ENCODE measurements at places on chromosomes 1 and 21.

DNA sequence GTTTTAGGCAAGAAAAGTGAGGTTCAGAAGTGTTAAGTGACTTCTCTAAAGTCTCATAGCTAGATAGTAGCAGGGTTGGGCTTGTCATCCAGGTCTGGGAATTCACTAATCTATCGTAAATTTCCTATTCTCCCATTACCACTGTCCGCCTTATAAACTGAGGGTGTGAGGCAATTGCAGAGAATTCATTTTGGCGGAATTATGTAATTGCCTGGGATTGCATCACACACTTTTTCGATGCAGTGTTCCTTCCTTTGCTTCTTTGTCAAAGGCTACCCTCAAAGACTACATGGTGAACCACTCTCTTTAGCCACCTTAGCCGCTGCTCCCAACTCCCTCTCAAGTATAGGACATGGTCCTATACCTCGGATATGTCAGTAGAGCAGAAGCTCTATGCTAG lies 19.1 kb downstream of the SELP start:
- no peak for DNase-seq

DNA sequence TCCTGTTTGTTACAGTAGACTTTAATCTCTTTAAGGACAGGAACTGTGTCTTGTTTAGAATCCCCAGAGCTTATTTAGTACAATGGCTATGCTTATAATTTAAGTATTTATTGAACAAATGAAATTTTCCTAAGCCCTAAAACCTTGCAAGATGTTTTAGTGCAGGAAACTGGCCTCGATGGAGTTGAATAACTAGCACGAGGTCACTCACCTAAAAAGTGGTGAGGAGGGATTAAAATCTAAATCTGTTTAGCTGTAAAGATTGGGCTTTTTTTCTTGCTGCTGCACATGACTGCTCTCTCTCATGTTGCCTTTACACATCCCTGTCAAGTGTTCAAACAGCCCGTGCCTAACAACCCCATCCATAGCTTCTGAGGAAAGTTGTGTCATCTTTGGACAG lies 10.2 kb downstream of the NFYC start:
- no peak for DNase-seq

DNA sequence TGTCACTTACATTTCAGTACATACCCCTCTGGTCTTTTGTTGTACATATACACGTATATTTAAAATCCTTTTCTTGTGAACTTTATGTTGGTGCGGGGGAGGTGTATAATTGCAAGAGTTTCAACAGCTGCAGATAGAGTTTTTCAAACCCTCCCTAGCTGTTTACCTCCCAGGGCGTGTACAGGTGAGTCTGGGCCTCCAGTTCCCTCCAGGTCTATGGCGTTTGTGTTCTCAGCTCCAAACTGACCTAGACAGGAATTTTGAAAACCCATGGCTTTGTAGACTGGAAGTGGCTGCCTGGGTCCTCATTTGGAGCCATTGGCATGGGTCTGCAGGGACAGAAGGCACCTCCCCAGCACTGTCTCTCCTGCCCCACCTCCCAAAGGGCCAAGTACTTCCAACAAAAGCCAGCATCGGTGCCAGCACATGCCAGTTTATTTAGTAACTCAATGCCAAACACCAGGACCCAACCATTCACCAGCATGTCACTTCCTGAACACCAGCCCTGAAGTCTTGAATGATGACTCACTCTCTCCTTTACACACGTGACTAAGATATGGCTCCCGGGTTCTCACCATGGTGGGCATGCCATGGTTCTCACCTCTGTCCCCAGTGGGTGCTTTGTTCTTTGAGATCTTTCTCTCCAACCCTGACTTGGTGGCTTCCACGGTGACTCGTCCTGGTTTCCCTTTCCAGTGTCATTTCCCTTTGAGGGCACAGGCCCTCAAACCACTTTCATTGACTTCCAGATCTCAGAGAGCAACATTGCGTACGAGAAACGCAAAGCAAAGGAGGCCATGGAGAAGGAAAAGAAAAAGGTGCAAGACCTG lies 57.3 kb upstream of the EFHD2 start:
- DNase-seq = peak; percentile 91

GRCh38 chr1:63908016-63908415 lies 134.2 kb downstream of the ROR1 start:
- no peak for DNase-seq

DNA sequence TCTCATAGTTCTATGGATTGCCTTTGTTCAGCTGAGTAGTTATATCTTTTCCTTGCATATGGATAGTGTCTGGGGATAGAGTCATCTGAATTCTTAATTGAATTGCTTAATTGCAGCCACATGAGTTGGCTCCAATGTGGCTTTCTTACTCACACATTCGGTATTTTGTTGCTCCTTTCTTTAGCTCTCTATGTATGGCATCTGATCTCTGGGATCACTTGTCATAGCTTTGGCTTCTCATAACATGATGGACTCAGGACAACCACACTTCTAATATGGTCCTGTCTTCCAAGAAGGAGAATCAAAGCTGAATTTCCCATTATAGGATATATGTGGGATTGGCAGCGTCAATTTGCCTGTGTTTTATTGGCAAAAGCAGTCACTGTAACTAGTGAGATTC lies 716.2 kb downstream of the NCAM2 start:
- peak; percentile 85 for DNase-seq

GRCh38 chr1:223828162-223828848 lies 17.4 kb downstream of the TP53BP2 start:
- DNase-seq = no peak

GRCh38 chr1:160257411-160258015 lies 4.8 kb downstream of the DCAF8 start:
- no peak for DNase-seq

GRCh38 chr21:42704861-42705260 lies 51.4 kb downstream of the PDE9A start:
- no peak for DNase-seq

- DNase-seq = no peak
Measured at GRCh38 chr1:176626572-176627061, 163.6 kb downstream of the PAPPA2 start.

DNA sequence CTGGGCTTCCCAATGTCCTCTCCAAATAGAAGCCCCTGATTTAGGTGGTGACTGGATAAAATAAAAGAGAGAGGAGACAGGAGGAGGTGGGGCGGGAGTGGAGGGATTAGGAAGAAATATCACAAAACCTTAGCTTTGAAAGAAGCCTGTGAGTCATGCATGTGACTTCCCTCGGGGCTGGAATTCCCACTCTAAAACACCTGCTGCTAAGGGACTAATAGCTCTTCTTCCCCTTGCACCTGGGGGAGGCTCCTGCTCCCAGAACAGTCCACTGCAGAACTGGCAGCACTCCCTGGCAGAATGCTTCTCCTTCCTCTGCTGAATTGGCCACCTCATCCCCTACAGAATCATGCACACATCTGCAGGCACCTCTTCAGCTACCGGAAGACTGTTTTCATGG lies 207.2 kb downstream of the ATG4C start:
- DNase-seq = no peak

DNA sequence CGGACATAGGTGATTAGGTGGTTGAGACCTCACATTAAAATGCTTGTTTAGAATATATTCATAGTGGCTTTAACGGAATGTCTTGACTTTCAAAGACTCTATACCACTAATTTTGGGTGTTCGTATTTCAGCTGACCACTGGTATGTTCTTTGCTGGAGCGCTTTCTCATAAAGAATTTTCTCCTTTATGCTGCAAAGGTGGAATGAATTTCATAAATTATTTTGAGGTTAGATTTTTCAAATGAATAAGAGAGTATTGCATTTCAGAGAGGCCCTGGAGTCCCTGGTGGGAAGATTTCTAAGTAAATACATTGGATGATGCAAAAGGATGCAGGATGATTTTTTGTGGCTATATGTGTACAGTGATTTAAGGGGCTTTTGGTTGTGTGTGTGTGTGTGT lies 55.8 kb downstream of the HUNK start:
- DNase-seq = no peak

DNA sequence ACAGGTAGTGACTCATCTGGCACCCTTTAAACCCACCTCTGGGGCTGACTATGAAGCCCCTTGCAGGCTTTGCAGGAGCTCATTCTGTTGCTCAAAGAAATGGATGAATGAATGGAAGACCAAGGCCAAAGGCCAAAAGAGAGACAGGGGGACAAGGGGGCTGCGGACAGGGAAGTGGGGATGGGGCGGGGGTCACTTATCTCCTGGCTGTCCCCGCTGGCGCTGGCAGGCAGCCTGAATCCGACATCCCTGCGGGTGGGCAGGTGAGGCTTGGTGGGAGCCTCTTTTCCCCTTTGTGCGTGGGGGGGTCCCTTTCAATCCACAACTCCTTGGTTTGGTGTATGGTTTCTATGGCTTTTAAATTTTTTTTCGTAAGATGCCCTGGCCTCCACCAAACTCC lies 239.6 kb upstream of the C1orf174 start:
- DNase-seq = no peak

DNA sequence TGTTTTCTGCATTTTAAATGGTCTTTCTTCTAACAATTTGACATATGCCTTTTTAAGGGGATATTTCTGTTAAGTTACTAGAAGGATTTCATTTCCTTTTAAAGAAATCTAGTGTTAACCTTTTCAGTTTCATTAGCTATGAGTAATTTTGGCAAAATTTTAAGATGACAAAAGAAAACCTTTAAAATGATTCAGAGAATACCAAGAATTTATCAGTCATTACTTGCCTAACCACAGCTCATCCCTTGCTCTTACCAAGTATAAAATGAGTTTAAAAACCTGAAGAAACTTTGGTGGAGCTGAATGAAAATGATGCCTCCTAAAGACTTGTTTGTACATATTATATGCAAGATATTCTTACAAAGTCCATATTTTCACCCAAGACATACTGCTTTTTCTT lies 101.7 kb downstream of the NEK7 start:
- peak; percentile 91 for DNase-seq

GRCh38 chr1:1862905-1863547 lies 27.9 kb downstream of the GNB1 start:
- DNase-seq = peak; percentile 62

DNA sequence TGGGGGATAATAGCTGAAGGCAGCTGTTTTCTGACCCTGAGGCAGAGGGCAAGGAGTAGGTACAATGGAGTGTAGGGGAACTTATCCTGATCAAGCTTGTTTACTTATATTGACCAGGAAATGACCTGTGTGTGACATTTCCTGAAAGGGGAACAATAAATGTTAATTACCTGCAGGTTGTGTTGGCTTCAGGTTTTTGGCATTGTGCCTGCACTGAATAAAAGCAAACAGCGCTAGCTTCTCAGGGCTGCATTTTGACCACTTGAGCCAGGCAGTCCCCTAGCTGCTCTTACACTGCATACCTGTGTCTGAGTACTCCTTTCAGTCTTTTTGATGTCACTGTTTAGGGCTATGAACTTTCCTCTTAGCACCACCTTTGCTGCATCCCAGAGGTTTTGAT lies 40.6 kb downstream of the DRAM2 start:
- no peak for DNase-seq

- no peak for DNase-seq
Measured at GRCh38 chr1:21625390-21626190, 43.6 kb downstream of the RAP1GAP start.

GRCh38 chr1:32724678-32725614 lies 22.4 kb upstream of the SYNC start:
- peak; percentile 97 for DNase-seq

DNA sequence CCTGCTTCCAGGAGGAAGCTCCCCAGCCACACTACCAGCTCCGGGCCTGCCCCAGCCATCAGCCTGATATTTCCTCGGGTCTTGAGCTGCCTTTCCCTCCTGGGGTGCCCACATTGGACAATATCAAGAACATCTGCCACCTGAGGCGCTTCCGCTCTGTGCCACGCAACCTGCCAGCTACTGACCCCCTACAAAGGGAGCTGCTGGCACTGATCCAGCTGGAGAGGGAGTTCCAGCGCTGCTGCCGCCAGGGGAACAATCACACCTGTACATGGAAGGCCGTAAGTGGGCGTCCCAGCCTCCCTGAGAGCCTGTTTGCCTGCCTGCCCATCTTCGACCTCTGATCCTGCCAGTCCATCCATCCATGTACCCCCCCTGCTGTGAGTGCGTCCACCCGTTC lies 3.6 kb downstream of the ECM1 start:
- DNase-seq = no peak
